ENCODE measurements at places on chromosomes 3 and 15.

GRCh38 chr15:86690566-86690965 lies 610.9 kb downstream of the AGBL1 start:
- no peak for DNase-seq

- DNase-seq: no peak
Observed at GRCh38 chr3:150240891-150241290, 167.2 kb upstream of the TSC22D2 start.

DNA sequence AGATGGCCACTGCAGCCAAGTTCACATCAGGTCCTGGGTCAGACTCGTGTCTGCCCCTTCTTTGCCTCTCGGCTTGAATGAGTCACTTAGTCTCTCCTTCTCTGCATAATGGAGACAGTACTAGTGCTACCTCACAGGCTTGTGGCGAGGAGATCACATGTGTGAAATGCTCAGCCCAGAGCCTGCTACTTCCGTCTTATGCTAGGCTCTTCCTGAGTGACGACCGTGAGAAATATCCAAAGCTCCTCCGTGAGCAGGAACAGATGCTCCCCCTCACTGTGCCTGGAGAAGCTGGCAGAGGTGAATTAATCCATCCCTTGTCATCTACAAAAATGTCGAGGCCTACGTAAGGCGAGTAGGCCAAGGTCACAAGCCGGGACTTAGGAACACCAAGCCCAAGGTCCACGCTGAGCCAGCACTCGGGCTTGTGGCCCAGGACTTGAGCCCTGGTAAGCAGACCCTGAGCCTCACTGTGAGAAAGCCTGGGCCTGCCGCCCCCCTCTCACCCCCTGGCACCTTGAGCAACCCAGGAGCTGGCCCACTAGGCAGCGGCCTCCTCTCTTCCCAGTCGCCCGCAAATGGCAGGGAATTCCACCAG lies 17.9 kb downstream of the PAK6 start:
- no peak for DNase-seq

- DNase-seq: no peak
Observed at GRCh38 chr3:131796558-131797198, 238.1 kb downstream of the CPNE4 start.

DNA sequence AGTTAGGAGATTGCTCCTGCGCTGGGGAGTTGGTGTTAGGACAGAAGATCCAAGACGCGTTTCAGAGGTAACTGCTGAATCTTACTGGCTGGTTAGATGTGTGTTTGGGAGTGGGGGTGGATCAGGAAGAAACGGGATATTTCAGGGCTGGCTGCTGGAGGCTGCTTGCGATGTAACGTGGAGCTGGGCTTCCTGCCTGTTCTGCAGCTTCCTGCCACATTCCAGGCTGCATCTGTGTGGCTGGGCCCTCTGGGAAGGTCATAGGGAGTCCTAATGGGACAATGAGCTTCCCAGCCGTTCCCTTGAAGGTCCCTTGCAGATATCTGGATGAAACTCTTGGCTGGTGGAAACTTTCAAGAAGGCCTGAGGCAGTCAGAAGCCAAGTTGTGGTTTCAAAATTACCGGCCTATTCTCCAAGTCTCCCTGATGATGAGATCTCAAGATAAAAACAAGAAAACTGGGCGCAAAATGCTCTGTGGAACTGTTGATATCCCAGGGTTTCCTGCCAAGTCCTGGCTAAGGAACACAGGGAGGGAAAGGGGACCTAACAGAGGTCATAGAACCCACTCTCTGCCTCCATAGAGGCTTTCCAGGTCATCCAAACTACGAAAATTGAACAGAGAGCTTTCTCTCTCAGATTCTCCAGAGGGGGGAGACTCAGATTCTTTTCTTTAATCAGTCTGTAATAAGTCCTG lies 67.0 kb downstream of the NOX5 start:
- no peak for DNase-seq

DNA sequence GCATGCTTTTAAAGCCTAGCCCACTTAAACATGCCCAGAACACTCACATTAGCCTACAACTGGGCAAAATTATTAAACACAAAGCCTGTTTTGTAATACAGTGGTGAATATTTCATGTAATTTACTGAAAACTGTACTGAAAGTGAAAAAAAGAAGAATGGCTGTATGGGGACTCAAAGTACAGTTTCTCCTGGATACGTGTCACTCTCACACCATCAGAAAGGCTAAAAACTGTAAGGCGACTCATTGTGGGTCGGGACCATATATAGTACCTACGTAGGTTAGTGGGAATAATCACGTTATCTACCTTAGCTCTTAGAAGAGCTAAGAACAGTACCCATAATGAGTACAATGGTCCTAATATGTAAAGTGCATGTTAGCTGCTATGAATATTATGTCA lies 80.2 kb upstream of the SPATA12 start:
- no peak for DNase-seq

GRCh38 chr15:80590761-80591355 lies 104.3 kb upstream of the ABHD17C start:
- DNase-seq: no peak

DNA sequence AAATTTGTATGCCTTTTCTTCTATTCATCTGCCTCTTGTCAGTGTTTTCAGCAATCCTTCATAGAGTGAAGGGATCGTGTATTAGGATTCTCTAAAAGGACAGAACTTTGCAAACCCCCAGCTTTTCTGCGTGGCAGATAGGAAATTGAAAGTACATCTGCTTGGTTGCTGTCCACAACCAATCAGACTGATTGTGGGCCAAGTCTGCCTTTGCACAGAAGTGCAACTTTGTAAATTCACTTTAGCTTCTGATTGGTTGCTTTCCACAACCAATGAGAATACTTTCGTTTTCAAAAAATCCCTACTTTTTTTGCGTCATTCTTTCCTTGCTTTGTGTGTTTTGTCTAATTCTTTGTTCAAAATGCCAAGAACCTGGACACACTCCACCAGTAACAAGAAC lies 847.4 kb downstream of the FHIT start:
- DNase-seq: no peak

- DNase-seq: no peak
Observed at GRCh38 chr15:72971766-72972165, 80.5 kb upstream of the NEO1 start.

GRCh38 chr3:134404366-134404885 lies 30.2 kb upstream of the AMOTL2 start:
- DNase-seq: no peak

DNA sequence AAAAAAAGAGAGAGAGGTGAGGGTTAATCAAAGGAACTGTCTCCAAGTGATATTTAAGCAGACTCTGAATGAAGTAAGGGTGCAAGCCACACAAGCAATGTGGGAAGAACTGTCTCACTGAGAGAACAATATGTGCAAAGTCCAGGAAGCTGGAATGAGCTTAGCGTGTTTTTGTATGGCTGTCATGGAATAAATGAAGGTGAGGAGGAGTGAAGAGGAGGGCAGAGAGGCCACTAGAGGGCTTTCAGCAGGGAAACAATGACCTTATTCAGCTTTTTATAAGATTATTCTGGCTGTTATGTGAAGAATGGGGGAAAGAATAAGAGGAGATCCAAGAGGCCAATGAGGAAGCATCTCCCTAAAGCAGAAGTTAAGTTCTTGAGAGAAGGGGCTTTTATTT lies 86.9 kb upstream of the COL8A1 start:
- no peak for DNase-seq

- DNase-seq: no peak
Observed at GRCh38 chr3:159760046-159760445, 228.6 kb upstream of the IL12A start.

- DNase-seq: no peak
Observed at GRCh38 chr15:73078722-73079121, 26.5 kb downstream of the NEO1 start.

GRCh38 chr3:28122227-28122626 lies 119.2 kb upstream of the CMC1 start:
- no peak for DNase-seq

DNA sequence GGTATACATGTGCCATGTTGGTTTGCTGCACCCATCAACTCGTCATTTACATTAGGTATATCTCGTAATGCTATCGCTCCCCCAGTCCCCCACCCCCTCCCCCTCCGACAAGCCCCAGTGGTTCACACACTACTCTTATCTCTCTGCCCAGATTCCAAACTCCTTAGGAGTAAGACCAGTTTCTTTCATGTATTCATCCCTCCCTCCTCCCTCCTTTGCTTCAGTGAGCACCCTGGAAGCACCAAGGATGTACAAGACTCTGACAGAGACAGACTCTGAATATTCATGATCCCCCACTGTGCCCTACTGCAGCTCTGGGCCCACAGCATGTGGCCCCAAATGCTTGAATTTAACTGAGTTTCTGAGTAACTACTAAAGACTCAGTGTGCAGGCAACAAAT lies 113.8 kb upstream of the RAD18 start:
- DNase-seq: no peak

- DNase-seq: no peak
Observed at GRCh38 chr3:46466871-46467403, 2.2 kb upstream of the LTF start.

DNA sequence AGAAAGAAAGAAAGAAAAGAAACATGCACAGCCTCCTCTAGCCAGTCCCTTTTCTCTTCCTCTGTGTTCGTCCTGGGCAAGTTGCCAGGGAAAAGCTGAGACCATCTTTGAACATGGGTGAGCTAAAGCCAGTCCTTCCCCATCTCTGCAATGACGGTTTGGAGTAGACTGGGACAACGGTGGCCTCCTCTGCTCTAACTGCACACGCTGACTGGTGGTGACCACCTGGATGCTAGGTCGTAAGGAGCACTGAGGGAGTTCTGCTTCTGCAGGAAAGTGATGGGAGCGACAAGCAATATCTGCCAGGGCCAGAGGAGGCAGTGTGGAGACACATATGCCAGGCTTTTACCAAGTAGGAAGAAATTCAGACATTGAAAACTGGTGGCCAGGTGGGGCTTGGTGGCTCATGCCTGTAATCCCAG lies 111.7 kb downstream of the NUP210 start:
- peak; percentile 12 for DNase-seq

GRCh38 chr15:48472756-48473155 lies 141.5 kb downstream of the DUT start:
- no peak for DNase-seq

DNA sequence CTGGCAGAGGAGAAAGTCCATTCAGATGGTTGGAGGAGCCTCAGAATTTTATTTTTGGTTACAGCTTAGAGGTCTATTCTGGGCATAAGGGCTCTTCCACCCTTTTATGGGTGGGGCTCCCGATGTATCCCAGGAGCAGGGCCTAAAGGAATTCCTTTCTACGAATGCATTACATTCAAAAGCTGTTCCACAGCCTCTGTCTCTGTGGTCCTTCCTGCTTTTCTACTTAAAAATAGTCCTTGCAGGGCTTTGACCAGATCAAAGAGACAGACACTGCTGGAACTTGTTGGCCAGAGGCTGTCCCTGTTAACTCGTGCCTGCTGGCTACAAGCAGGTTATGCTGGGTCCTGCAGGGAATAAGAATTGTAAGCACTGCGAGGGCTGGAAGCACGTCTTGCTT lies 14.4 kb upstream of the NOX5 start:
- no peak for DNase-seq

DNA sequence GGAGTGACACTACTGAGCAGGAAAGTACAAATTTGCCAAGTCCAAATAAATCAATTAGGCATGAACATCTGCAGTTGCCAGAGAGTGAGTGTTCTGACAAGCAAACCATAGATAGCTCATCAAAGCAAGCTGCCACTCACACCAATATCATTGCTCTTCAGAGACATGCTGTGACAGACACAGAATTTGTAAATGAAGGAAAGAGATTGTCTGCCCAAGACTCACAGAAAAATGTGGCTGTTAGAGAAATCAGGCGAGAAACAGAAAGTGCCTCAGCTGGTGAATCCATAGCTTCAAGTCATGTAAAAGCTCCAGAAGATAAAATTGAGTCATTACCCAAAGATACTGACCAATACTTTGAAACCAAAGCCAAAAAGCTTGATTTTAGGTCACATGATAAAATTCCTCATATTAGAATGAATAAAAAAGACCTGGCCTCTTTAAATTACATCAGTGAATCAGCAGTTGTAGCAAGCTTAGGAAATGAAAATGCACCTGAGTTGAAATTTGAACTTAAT lies 50.8 kb downstream of the CRYBG3 start:
- no peak for DNase-seq

GRCh38 chr3:933326-933725 lies 159.5 kb upstream of the CNTN6 start:
- no peak for DNase-seq

DNA sequence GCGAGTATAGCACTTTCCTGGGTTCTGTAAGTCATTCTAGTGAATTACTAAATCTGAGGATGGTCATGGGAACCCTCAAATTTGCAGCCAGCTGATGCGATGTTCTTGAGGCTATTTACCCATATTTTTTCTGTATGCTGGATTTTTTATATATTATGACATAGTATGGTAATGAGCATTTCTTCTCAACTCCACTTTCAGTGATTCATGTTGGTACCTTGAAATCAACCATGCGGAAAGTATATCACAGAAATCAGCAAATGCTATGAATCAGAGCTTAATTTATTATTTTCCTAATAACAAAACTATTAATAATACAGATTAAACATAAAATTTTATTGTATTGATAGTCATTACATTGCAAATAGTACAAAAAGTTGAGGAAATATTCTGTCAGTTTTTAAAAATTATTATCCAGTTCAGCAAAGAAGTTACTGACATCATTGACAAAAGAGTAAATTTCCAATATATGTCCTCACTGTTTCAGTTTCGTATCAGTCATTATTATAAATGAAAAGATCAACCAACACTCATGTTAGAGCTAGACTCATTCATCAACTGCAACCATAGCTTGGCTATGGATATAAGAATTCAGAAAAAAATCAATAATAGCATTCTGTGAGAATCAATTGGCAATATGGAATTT lies 164.3 kb upstream of the SETMAR start:
- no peak for DNase-seq

DNA sequence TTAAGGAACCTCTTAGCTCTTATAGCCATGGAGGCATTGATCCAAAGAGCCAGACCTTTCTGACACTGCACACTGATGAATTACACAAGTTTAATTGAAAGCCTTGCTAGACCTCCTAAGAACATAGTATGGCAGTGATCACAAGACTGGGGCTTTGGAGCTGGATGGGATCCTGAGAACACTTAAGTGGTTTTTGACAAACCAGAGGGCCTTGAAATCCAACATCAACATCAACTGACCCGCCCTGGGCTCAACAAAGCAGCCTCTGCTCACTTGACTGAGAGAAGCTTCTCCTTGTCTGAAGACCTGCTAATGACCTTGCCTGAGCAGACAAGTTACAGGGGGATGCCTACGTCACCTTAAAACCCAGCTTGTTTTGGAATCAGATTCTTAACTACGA lies 257.6 kb downstream of the KLF13 start:
- no peak for DNase-seq

- DNase-seq: no peak
Observed at GRCh38 chr15:99651023-99651807, 82.0 kb downstream of the LYSMD4 start.

DNA sequence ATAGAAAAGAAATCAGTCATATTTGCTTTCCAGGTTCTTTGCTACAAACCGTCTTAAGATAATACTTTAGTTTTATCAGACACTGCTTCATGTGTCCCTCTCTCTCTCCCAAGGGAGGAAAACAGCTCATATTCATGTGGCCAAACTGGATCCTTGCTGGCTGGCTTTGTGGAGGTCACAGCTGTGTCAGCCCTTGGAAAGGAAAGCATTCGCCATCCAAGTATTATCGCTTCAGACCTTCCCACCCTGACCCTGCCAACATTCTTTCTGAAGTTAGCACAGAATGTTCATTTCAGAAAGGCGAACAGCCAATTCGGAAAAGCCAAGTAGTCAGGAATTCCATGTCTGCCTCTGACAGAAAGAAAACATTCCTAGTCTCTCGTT lies 213.6 kb downstream of the FEZF2 start:
- DNase-seq: no peak

Measured in stimulated activated CD4-positive, alpha-beta T cell treated with anti-CD3 and anti-CD28 coated beads, Interleukin-4, amount 100 ng/mL, for 4 hours (primary cell).